ENCODE measurements at places on chromosomes 1 and 21.
A peak's percentile ranks its signal among the peaks of the same experiment; 100 is the strongest.

DNA sequence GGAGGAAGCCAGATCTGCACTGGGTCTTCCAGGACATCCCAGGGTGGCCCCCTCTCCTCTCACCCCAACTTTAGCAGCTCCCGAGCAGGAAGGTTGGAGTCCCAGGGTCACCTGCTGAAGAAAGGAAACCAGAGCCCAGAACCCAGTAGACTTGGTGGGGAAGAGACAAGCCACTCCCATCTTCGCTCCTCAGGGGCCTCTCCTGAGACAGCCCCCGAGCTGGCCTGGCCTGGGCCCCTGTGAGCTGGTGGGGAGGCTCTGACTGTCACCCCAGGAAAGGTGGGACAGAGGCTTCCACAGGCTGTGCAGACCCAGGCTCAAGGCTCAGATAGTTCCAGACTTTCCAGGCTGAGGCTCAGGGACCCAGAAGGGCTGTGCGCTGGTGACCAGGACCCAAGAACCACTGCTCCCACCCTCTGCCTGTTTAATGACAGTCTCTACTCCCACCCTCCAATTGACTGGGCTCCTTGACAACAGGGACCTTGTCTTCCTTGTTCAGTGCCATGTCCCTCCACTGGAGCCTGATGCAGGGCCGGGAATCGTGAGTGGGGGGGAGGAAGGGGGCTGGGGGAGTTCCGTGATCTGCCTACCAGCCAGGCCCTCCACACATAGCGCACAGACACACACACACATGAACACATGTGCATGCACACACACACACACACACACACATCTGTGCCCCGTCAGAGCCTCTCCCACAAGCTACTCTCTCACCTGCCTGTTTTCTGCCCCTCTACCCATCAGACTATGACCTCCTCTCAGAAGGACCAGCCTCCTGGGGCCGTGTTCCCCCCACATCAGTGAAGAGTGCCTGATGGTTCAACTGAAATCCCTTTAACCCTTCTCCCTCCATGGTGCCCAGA, 401.2 kb downstream of the MATN1 start:
- DNase-seq, result no peak

- DNase-seq, result no peak
These were observed 151.1 kb downstream of the LYPLAL1 start for GRCh38 chr1:219324629-219325367.

DNA sequence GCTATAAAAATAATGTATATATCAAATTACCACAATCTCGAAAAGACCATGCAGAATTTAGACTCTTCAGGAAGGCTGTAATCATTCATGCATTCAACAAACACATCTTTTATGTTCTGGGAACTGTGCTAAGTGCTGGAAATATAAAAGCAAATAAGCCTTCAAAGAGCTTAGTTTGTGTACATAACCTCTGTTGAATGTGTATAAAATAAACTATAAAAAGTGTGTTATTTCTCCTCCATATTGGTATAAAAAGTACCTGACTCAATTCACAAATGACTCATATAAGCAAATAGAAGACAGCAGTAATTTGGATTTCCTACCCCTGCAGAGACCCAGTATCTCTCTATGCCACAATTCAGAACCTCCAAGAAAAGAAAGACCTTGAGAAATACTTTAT, 36.8 kb downstream of the RAB3GAP2 start:
- DNase-seq, result no peak

DNA sequence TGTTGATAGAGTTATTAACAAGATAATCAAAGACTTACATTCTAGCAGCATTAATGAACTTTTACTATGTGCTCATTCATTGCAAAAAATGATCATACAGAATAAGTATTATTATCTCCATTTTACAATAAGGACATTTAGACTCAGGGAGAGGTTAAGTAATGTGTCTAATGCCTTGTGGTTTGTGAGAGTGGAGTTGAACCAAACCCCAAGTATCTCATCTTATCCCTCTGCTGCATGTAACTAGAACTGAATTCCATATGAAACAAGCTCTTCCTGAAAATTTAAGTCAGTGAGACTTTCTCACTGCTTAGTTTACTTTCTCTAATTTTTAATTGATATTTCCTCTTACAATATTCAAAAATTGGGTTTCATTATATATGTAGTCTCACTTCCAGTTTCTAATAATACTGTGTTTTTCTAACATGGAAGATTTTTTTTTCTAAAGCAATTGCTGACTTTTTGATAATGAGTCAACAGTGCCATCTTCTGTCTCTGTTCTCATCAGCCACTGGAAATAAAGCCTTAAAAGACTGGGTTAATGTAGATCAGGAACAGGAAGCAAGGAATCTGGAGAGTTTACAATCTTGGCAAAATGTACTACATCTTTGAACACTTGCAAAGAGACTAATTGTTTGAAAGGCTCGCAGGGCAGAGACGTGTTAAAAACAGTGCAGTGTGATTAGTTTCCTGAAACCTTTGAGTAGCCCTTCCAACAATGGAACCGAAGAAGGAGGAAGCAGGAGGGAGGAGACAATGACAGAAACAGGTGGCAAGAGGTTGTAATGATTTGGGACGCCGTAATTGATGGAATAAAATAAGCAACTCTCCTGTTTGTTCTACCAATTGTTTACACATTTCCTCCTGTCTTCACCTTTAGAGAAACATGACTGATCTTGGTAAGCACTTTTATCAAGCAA, 567.6 kb downstream of the MRPL39 start:
- peak; percentile 67 for DNase-seq

DNA sequence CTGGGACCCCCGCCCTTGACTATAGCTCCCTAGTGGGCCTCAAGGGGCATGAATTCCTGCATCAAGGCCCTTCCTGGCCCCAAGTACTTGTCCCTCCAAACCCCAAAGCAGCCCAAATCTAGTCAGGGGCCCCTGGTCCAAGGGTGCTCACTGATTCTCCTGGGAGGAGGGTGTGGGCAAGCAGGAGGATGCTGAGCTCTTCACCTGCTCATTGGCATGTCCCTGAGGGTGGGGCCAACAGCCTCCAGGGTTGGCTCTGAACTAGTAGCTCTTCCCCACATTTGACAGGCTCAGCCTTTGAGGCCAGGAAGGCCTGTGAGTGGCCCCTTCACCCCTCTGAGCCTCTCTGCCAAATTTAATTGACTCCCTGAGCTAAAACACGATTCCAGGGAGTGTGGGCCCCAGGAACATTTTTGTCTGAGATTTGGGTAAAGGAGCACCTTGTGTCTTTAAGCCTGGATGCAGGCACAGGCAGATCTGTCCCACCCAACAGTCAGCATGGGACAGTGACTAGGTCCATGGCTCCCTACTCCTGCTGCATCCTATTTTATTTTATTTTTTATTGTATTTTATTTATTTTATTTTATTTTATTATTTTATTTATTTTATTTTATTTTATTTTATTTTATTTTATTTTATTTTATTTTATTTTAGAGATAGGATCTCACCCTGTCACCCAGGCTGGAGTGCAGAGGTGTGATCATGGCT, 11.0 kb upstream of the WNT9A start:
- DNase-seq, result no peak

DNA sequence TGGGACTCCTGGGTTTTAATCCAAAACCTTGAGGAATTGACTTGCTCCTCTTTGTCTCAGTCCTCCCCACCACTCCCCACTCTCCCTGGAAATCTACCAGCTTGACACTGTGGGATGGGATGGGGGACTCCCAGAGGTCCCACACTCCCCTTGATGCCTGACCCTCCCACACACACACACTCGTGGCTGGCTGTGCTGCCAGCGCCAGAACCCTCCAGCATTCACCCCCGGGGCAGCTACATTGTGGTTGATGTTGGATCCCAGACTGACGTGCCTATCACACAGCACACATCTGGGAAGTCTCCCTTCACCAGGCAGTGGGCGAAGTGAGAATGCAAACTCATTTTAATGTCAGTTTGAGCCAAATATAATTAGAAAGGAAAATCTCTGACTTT, 10.0 kb downstream of the KIRREL1 start:
- DNase-seq, result no peak

GRCh38 chr1:88035578-88035977, 648.5 kb upstream of the PKN2 start:
- no peak for DNase-seq

DNA sequence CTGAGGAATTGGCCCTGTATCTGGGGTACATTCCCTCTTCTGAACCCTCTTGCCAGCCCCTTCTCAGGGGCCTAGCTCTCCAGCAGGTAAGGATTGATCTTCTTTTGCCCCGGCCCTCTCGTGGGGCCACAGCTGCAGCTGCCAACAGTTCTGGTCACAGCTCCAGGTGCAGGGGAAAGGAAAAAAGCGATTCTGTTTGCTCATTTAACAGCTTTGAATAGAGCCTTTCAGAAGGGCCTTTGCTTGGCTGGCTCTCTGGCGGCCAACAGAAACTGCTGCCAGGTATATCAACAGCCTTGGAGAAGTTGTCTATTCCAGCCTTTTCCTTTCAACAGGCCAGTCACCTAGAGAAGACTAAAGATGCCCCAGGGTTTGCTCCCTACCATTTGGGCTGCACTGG, 16.1 kb upstream of the FMOD start:
- peak; percentile 66 for DNase-seq

DNA sequence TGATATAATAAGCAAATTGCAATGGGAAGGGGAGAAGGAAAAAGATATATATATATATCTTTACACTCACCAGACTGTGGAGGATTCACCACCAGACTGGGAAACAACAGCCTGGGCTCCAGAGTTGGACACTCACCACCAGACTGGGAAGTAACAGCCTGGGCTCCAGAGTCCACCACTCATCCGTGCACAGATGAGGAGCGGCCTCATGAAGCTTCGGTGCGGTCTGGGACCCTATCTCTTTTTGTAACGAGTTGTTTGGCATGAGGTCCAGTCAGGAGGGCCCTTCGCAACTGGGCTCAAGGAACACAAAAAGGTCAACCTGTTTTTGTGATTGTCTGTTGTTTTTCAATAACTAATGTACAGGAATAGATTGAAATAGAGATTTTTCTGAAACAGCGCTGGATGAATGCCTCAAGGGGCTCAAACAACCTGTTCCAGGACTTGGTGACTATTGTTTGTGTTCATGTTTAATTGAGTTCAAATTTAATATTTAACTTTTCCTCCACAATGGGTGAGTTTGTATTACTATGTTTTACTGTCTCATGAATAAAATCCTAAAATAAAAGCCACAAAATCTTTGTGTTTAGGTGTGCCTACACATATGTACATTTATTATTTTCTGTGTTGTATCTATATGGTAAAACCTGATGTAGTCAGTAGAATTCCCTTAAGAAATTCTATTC, 40.1 kb downstream of the S100A10 start:
- DNase-seq, result no peak

DNA sequence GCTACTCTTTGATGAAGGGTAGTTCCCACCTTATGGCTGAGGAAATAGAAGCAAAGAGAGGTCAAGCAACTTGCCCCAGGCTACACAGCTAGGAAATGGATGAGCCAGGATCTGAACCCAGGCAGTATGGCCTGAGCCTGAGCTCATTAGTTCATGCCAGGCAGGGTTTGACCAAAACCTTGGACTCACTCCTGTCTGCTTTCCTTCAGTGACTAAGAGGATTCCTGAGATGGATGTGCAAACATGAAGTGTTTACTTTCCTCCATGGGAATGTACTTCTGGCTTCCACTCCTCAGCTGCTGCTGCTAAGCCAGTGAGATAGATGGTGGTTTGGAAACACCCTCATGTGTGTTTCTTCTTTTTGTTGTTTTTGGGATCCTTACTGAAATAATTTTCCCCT, 35.1 kb upstream of the ERRFI1 start:
- DNase-seq, result no peak

DNA sequence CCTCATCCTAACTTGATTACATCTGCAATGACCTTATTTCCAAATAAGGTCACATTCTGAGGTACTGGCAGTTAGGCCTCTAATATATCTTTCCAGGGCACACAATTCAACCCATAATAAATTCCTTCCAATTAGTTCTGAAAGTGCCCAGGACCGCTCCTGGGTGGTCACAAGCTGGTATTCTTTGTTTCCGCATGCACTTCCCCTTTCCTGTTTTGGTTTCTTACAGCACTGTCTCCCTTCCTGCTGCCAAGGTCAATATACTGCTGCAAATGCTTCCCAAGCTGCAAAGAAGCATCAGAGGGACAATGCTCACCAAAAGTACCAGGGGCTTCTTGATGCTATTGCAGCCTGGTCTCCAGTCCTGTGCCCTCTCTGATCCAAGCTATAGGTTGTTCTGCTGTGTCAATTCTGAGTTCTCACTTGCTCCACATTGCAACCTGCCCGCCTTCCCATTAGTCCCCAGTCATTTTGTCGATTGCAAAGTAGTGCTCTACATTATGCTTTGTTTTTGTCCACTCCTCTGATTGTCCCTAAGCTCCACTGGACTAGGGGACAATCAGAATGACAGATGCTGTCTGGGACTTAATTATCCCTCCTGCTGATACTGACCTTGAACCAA, 13.9 kb upstream of the XPR1 start:
- no peak for DNase-seq

GRCh38 chr21:32956061-32956656, 69.6 kb upstream of the OLIG2 start:
- DNase-seq, result no peak

DNA sequence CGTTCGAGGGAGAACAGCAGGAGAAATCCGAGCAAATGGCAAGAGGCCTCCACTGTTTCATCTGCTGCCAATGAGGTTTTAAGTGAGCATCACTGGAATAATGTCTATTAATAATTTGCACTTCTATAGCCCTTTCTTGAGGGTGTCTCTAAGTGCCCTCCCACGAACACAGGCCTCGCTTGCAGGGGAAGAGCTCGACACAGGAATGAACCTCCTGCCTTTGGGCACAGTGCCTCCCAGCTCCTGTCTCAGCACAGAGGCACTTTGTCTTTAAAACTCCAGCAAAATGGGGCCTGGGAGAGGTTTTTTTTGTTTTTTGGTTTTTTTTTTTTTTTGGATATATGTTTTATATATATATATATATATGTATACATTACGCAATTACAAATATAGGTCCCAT, 56.6 kb downstream of the OLIG1 start:
- no peak for DNase-seq

DNA sequence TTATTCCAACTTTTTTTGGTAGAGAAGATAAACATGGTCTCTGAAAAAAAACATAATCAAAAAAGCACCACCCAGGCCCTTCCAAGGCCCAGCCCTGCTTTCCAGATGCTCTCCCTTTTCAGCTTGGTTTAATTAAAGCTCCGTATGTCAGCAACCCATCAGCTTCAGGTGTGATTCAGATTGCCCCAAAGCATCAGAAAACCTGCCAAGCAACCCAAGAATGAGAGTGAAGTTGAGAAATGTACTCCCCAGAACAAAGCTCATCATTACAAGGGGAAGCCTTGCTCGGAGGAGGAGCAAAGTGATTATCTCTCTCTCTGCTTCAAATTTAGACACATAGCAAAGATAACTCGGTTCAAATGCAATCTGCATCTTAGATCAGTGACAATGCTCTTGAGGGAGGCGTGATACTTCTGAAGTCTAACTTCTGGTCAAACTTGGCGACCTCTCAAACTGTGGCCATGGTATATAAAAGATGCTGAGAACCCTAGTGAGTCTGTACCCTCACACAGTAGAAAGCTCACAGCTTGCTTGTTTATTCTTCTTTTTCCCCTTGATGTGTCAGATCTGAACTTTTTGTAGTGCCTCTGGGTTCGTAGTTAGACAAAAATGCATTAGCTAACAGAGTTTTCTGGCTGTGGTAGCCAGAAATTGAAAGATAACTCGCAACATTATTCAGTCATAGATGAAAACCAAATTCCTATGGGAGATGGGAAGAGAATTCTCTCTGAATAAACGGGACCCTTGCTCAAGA, 63.3 kb upstream of the ZC3H11B start:
- DNase-seq, result no peak

GRCh38 chr1:92488832-92489231, 2.1 kb upstream of the GFI1 start:
- DNase-seq, result no peak

- DNase-seq, result no peak
These were observed 7.8 kb upstream of the KIF14 start for GRCh38 chr1:200628223-200628881.
